Left renal cortex interstitium (tissue), 4 donors: ENCODE measurements at places on chromosomes 6 and 20. TPM values are rescaled to one million over a fixed set of nuclear protein-coding genes. Genes with fewer than 3 reads are reported as not detected.

The KLHDC3 gene
- 109 TPM for polyA plus RNA-seq

GRCh38 chr6:33588894-33589293 lies 8.8 kb upstream of the BAK1 start:
- DNase-seq: no peak

DNA sequence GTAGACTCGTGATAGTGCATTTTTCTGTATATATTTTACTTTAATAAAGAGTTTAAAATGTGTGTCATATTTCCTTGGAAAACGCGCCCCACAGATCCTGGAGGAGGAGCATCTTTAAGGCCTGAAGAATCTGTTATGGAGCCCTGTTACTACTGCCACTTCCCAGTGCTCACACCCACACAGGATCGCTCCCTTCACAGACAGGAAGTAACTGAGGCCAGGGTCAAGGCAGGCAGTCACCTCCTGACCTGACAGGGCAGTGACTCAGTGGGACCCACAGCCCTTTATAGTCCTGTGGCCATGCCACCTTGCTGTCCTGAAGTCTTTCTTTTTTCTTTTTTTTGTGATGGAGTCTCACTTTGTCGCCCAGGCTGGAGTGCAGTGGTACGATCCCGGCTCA lies 9.0 kb downstream of the RRBP1 start:
- no peak for DNase-seq

DNA sequence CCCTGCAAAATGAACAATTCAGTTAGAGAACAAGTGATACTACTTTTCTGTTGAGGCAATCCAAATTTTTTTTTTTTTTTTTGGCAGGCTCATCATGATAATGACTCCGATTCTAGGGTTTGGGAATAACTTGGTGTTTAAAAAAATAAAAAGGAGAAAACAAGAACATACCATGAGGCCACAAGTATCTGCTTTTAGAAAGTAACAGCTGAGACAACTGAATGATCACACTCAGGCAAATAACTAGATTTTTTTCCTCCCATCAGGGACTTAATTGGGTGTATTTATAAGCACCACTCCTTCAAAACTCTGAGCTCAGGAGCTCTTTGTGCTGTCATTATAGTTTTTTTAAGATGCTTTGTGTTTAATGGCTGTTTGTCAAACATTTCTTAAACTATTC lies 29.6 kb downstream of the PAK5 start:
- no peak for DNase-seq
